WTC11 (cell line): ENCODE measurements at places on chromosomes 6 and 20.
A peak's percentile ranks its signal among the peaks of the same experiment; 100 is the strongest.

DNA sequence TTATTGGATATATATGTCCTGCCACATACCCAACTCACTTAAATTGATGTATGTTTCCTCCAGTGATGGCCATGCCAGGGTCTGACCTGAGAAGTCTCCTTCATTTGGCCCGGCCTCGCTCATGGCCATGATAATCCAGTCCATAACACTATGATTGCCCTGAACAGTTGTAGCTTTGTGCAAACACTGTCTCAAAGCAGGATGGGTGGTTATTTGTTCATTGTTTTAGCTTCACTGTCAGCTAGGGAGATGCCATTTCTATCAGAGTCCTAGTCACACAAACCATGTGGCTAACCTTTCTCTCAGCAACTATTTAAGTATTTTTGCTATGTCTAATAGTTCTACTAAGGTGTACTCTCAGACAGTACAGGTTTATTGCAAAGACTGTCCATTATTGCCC is 47.6 kb upstream of the ZNF337 start:
- DNase-seq: no peak

DNA sequence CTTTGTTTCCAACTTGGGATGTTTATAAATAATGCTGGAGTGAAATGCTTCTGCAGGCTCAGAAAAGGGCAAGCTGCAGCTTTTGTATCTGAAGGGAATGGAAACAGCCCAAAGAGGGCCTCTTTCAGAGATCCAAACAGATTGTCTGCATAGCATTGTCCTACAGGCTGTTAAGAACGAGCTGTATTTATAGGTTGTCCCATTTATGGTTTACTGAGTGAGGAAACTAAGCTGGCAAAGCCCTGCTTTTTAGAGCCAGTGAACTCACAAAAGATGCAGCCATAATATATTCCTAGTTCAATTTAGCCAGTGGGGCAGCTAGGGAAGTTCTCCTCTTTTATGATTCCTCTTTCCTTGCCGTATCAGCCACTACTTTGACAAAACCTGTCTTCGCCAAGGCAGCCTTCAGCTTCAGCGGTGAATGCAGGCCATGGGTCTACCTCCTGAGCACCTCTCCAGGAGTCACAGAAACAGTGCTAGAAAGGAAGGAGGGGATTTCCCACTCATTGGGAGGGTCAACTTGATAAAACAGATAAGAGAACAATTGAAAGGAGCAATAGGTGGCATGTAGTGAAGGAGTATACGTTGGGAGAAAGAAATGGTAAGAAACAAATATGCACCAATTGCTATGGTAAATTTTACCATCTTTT is 15.0 kb downstream of the KIAA0319 start:
- no peak for DNase-seq

- DNase-seq: no peak
These were observed 77.0 kb upstream of the MAP3K7 start for GRCh38 chr6:90663873-90664272.

GRCh38 chr6:53892707-53893106 is 97.9 kb downstream of the LRRC1 start:
- no peak for DNase-seq

DNA sequence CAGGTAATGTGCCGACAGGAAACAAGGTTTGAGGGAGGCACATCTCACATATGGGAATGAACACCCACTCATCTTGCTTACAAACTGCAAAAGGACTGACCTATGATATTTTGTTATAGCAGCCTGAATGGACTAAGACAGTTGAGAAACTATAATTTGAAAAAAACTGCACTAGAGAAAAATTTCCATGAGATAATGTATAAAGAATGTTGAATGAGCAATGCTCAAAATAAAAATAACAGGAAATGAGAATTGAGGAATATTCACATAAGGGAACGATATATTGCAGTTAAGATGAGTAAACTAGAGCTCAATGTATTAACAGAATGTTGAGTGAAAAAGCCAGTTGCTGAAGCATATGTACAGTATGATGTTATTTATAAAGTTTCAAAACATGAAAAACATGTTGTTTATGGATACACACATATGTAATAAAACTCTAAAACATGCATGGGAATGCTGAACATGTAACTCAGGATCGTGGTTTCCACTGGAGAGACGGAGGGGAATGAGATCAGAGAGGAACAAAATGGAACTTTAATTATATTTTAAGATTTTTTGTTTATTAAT is 6.3 kb upstream of the TBC1D22B start:
- no peak for DNase-seq

DNA sequence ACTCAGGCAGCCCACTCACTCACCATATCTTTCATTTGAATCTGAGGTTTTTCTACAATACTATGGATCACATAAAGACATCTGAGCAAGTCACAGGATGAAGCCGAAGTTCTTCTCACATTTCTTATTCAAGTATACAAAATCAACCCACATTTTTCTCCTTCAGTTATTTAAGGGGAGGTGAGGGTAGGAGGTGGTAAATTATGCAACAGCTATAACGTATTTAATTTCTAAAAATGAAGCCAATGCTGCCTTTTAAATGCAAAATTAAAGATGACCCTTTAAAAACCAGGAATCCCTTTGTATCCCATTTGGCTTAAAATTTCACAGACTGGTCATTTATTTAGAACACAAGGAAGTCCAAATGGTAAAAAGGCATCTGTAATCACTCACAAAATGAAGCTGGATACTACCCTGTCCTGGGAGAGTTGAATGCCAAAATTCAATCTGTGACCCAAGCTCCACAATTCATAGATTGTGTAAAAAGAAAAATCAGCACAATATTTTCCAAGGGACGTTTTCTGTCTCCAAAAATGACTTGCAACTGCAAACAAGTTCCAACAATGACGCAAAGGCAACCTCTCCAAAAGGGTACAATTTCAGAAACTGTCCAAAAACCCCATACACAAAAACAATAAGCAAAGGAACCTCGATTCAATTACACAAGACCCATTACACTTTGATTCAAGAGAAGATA is 48.8 kb downstream of the EPB41L2 start:
- DNase-seq: no peak

- DNase-seq: no peak
These were observed 21.6 kb downstream of the DLL1 start for GRCh38 chr6:170269151-170269845.

GRCh38 chr6:111601886-111602285 is 3.8 kb downstream of the TRAF3IP2 start:
- no peak for DNase-seq

GRCh38 chr6:45743028-45743615 is 272.5 kb downstream of the CLIC5 start:
- DNase-seq: no peak

- DNase-seq: no peak
These were observed 35.9 kb upstream of the IRAK1BP1 start for GRCh38 chr6:78831492-78831891.

DNA sequence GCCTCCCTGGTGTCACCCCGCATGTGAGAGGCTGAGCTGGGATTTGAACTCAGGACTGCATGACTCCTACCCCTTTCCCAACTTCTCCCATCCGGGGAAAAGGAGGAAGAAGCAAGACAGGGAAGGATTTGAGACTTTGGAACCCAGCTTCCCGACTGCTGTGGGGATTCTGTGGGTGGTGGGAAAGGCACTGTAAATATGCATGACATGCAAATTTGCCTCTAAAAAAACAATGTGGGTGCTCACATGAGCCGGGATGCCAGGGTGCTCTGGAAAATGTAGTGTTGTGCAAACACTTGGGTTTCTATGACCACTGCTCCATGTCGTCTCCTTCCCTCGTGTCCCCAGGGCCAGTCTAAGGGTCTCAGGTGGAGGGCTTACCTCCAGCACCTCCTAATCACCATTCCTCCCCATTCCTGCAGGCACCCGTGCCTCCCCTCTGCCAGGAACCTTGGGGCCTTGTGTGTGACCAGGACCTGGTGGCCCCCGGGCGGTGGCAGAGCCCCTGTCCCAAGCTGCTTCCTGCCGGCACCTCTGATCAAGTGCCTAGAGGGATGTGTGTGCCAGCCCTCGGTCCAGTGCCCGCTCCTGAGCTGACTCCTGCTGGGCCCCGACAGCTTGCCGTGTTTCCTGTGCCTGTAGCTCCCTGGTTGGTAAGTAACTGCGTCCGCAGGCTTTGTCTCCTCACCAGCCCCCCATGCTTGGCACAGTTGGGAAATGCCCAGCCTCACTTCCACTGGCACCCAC is 60.7 kb downstream of the DLGAP4 start:
- no peak for DNase-seq

GRCh38 chr20:13131688-13132087 is 89.4 kb upstream of the ISM1 start:
- DNase-seq: no peak

GRCh38 chr6:53813801-53814200 is 19.0 kb downstream of the LRRC1 start:
- no peak for DNase-seq

DNA sequence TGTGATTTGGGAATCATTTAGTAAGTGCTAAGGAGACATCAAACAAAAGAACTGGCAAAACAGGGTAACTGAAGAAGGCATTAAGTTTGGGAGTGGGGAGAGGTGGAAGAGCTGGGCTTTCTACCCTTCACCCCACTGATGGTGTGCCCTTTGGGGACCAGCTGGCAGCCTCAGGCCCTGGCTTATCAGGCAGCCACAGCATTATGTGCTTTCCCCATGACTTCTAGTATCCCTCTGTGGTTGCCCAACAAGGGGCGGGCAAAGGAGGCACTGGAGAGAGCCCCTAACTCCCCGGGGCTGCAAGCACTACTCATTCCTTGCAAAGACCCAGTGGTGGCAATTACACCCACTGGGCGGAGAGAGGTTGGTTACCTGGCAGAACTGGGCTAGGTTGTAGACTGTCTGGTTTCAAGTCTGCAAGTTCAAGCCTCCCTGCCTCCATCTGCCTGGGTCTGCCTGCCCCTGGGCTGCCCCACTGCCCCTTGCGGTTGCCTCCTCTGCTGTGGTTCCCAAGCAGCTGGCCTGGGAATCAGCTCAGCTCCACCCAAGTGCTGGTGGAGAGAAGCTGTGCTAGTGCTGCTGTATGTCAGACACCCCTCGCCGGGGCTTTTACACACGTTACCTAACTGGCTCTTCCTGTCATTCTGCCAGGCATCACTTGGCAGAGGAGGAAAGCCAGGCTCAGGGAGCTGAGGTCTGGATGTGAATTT is 29.9 kb downstream of the KCNK5 start:
- DNase-seq: no peak

GRCh38 chr20:14643556-14643955 is 306.1 kb upstream of the FLRT3 start:
- DNase-seq: no peak

DNA sequence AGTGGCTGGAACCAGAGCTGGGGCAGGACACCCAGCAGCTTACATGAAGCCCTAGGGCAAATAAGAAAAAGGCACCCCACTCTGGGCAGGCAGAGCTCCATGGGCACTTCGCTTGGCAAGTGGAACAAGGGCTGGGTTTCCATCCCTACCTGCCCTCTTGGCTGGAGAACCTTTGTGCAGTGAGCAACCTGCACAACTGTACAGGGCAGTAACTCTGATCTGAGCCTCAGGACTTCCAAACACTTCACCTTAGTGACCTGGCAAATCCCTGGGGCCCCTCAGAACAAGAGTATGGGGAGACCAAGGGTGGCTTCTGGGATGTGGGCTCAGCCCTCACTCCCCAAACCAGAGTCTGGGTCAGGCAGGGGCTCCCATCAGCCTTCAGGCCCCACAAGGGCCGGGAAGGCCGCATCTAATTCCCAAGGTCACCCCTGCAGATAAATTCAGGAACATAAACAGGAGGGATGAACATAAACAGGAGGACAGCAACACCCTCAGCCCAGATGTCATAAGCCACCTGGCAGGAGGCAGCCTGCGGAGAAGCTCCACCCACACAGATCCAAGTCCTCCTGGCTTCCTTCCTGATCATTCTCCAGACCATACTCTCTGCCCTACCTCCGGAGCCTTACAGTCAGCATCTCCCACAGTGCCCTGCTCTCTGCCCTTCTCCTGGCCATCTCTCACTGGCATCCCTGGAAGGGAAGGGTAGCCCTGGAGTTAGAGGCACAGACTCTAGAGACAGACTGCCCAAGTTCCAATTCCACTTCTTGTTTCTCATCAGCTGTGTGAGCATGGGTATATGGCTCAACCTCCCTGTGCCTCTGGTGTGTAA is 37.5 kb downstream of the HNF4A start:
- DNase-seq: no peak

GRCh38 chr6:30259140-30260035 is 46.2 kb upstream of the TRIM26 start:
- peak; percentile 72 for DNase-seq

- no peak for DNase-seq
These were observed 92.4 kb downstream of the PRND start for GRCh38 chr20:4813863-4814695.

DNA sequence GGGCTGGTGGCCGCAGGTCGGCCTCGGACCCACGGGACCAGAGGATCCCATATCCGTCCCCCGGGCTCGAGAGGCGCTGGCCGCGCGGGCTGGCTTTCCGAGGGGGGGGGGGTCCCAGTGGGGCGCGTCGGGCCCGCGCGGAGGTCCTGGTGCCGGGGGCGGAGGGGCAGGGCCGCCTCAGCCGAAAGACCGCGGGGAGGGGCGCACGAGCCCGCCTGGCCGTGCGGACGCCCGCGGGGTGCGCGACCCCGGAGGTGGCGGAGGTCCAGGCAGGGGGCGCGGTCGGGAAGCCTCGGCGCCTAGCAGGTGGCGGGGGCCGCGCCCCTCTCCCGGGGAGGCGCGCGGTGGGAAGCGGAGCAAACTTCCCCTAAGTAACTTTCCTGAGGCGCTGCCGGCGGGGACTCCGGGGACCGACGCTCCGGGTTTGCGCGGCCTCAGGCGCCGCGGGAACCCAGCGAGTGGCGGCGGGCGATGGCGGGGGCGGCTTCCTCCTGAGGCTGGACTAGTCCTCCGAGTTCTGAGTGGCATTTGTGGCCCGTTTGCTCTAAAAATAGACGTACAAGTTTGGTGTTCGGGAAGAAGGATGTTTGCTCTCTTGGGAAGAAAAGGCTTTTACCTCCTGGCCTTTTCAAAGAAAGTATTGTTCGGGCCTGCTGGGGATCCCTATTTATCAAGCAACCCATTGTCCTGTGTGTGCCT is 26.5 kb upstream of the BTBD3 start:
- DNase-seq: peak; percentile 25

- no peak for DNase-seq
These were observed 8.5 kb downstream of the QRSL1 start for GRCh38 chr6:106637717-106638341.

DNA sequence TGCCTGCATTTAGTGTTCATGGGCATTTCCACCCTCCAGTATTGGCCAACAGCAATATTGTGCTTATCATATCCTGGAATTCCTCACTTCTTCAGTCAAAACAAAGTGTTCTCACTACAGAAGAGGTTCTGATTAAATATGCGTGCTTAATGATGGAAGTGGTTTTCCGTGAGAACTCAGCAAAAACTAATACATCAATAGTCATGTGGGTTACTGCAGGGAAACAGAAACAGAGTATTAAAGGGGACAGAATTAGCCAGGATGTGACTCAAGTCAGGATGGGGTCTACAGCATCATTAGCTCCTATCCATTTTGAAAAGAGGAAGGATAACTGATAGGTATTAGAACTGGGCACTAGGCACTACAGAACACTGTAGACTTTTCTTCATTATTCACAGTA is 384.6 kb downstream of the CDKAL1 start:
- no peak for DNase-seq

DNA sequence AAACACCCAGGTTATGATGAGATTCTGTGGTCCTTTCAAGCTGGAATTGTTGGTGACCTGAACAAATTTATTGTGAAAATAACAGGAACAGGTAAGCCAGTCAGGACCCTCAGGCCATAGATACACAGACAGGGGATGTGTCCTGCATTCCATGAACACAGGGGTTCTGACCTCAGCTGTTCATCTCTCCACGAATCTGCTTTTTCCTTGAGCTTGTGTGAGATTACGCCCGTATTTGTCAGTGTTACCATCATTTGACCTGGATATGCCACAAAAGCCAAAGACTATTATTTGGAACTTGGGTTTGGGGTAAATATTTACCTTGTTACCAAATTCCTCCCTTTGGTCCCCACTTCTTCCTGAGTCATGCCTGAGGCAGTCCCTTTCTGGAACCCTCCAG is 288.9 kb downstream of the PREX1 start:
- no peak for DNase-seq
